ENCODE measurements at places on chromosomes 1 and 21. TPM values are rescaled to one million over a fixed set of nuclear protein-coding genes. Genes with fewer than 3 reads are reported as not detected.

KLHDC9 gene
- 19.3 TPM for polyA plus RNA-seq

DCDC2B gene
- polyA plus RNA-seq = 0.75 TPM

ENTREP3 gene
- polyA plus RNA-seq = 20.9 TPM

GCSAML gene
- polyA plus RNA-seq = 0.55 TPM

NAXE gene
- polyA plus RNA-seq = 76.4 TPM

GRCh38 chr1:241557551-241558193 lies 25.5 kb downstream of the KMO start:
- no peak for DNase-seq

- no peak for DNase-seq
Observed at GRCh38 chr1:41679531-41679930, 195.0 kb upstream of the EDN2 start.

- no peak for DNase-seq
Observed at GRCh38 chr1:228399531-228400236, 7.0 kb downstream of the TRIM11 start.

DNA sequence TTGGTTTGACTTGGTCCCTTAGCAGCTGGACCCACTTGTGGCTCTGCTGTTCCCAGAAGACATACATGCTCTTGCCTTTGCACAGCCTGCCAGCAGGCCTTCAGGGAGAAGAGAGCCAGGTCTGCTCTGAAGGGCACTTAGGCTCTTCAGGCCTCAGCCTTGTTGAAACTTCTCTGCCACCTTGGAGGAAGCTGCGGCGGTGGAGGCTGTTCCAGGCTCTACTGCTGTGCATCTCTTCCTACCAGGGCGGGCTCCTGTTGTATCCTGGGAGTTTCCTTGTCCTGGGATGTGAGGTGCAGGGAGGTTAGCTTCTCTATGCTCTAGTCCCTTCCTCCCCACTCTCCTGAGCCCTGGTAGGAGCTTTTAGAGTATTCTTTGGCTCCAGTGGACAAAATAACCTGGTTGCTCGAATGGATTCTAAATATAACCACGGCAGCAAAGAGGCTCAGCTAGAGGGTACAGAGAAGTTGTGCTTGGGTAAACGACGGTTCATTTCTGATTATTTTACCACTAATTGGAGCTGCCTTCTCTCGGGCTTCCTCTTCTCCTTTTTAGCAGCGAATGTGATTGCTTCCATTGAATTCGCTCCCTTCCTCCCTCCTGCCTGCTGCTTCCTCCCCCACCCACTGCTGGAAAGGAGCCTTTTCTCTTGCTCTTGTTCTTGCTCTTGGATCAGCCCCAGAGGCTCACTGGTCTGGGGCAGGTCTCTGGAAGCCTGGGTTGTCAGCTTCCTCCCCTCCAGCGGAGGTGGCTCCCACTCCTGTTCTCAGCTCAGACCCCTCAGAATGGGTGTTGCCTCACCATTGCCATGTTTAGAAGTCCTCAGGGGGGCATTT lies 126.6 kb upstream of the CACNA1E start:
- no peak for DNase-seq

GRCh38 chr1:89855413-89856123 lies 34.7 kb downstream of the LRRC8D start:
- DNase-seq = no peak

DNA sequence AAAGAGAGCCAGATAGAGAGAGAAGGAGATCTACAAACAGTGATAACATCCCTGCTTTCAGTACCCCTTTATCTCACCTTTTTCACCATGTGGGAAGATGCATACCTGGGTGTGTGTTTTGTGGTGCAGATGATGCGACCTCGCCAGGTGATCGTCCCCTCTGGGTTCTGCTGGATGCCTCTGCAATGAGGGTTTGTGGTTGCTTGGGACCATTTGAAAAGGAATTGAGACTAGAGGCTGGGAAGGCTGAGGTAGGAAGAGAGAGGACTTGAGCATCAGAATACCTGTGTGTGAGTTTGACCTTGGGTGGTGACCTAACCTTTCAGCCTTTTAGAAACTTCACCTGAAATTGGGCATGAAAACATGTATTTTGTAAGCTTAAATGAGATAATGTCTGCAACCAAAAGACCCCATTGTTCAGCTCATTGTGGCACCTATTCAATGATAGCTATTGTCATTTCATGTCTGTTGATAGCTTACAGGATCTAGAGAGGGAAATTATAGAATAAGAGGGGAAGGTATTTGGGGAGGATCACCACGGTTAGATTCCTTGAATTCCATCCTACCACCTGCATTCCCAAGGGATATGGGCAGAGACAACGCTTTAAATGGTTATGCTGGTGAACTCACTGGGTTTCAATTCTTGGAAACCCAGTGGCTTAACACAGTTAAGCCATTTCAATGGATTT lies 125.7 kb downstream of the IGSF21 start:
- no peak for DNase-seq

All from renal cortex interstitium (tissue), 15 donors.